Spinal cord (tissue), 10 donors: ENCODE measurements at places on chromosomes 13 and 19. TPM values are rescaled to one million over a fixed set of nuclear protein-coding genes. Genes with fewer than 3 reads are reported as not detected.

The KLF1 gene
- 3.2 TPM for total RNA-seq

The CYP4F2 gene
- 0.17 TPM for total RNA-seq

The NLRP4 gene
- total RNA-seq, result not detected

The RFPL4A gene
- total RNA-seq, result not detected

The SHISA7 gene
- total RNA-seq, result 4.0 TPM

The TMEM145 gene
- 40.9 TPM for total RNA-seq

The MRPL4 gene
- total RNA-seq, result 13.7 TPM

The METTL21C gene
- not detected for total RNA-seq

The ZNF208 gene
- 1.8 TPM for total RNA-seq

The GSX1 gene
- total RNA-seq, result 0.20 TPM

The SIAH3 gene
- 11.5 TPM for total RNA-seq

The ZNF85 gene
- total RNA-seq, result 14.2 TPM

The ANGPTL8 gene
- total RNA-seq, result not detected

The F7 gene
- total RNA-seq, result 2.0 TPM

The BICRA gene
- total RNA-seq, result 2.7 TPM

The SYNGR4 gene
- total RNA-seq, result not detected

The NLRP11 gene
- total RNA-seq, result not detected

The LRRC4B gene
- 55.2 TPM for total RNA-seq

The U2AF1L4 gene
- total RNA-seq, result 23.6 TPM

The TTYH1 gene
- 223 TPM for total RNA-seq

The TNFRSF19 gene
- 30.8 TPM for total RNA-seq

The STARD13 gene
- total RNA-seq, result 27.0 TPM

The VSTM1 gene
- total RNA-seq, result 0.28 TPM

The UPK1A gene
- total RNA-seq, result not detected

The C1QTNF9B gene
- total RNA-seq, result 0.10 TPM

The KLK14 gene
- 0.11 TPM for total RNA-seq

The PCSK4 gene
- 5.9 TPM for total RNA-seq

The CFAP97D2 gene
- 0.22 TPM for total RNA-seq

The DKKL1 gene
- total RNA-seq, result 0.69 TPM

The UBE2L5 gene
- total RNA-seq, result not detected

The PCP2 gene
- total RNA-seq, result not detected

The CEACAM18 gene
- total RNA-seq, result not detected

The TEX26 gene
- total RNA-seq, result 2.6 TPM

The KLK3 gene
- total RNA-seq, result not detected

The PBX4 gene
- total RNA-seq, result 4.3 TPM

The ZNF471 gene
- 16.3 TPM for total RNA-seq

The PDE4A gene
- total RNA-seq, result 10.8 TPM

The SLC10A2 gene
- 0.30 TPM for total RNA-seq

The RFPL4AL1 gene
- total RNA-seq, result not detected

The ANGPTL4 gene
- 2.1 TPM for total RNA-seq

The SIRT2 gene
- total RNA-seq, result 339 TPM

The CCL25 gene
- total RNA-seq, result not detected
